ENCODE measurements at places on chromosomes 1 and 21.

GRCh38 chr1:226829105-226829504, 41.3 kb upstream of the PSEN2 start:
- DNase-seq: no peak

DNA sequence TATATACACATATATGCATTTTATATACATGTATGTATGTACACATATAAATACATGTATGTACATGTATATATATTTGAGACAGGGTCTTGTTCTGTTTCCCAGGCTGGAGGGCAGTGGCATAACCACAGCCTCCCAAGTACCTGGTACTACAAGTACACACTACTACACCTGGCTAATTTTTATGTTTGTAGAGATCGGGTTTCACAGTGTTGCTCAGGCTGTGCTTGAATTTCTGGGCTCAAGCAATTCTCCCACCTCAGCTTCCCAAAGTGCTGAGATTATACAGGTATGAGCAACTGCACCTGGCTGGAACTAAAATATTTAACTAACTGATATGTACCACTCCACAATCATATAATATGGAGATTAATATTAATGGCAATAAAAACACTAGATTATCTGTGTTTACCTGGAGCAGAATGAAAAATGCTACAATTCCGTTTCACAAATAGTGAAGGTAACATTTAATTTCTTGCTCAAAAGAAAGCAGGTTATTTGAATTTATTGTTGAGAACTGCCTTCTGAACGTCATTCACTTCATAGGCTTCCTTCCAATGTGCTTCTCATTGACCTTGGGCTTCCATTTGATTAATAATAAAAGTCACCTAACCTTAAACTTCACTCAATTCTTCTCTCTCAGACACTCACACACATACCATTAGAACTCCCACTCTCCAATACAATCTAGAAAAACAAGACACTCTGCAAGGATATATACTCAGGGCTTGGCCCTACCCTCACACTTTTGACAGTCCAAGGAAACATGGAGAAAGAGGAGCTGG, 57.0 kb downstream of the PTGER3 start:
- peak; percentile 89 for DNase-seq

- no peak for DNase-seq
Measured at GRCh38 chr21:41426676-41427404, 801 bp downstream of the MX1 start.

DNA sequence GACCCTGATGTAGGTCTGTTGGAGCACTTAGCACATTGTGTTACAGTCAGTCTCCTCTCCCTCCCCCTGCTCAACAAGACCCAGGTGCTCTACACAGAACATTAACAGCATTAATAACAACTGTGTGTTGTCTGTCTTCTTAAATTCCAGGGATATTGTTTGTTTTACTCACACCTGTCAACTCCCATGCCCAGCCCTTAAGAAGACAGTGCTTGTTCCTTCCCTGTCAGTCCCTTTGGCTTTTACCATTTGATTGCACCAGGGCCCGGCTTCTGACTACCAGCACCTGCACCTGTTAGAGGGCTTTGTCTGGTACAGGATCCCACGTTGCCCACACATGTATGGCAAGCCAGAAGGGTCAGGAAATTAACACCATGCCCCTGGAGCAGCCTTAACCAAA, 11.7 kb downstream of the RIMKLA start:
- peak; percentile 62 for DNase-seq

- DNase-seq: peak; percentile 52
Measured at GRCh38 chr21:42818328-42818749, 61.0 kb downstream of the WDR4 start.

GRCh38 chr1:64814427-64814826, 69.6 kb downstream of the RAVER2 start:
- no peak for DNase-seq

- no peak for DNase-seq
Measured at GRCh38 chr1:24725209-24725651, 20.0 kb upstream of the CLIC4 start.

DNA sequence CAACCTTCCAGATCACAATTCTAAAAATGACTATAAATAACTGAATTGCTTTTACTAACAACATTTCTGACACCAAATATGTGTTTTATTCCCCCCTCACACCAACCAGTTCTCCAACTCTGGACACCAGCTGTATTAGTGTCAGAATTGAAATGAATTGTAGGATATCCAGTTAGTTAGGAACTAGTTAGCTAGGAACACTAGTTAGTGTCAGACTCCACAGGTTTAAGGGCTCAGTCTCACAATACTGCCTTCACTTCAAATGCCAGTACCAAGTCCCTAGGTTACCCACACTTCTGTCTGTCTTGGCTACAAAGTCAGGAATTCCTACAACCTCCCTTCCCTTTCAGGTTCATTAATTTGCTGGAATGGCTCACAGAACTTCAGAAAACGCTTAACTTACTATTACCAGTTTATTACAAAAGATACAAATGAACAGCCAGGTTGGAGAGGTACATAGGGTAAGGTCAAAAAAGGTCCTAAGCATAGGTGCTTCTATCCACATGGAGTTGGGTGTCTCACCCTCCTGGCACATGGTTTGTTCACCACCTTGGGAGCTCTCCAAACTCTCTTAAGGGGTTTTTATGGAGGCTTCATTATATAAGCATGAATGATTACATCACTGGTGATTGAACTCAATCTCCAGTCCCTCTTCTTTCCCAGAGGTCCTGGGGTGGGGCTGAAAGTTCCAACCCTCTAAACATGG, 4.2 kb downstream of the STXBP3 start:
- DNase-seq: no peak

- DNase-seq: peak; percentile 90
Measured at GRCh38 chr1:115665319-115666096, 23.7 kb downstream of the VANGL1 start.
